Memory B cell (primary cell): ENCODE measurements at places on chromosomes 2 and 18.

DNA sequence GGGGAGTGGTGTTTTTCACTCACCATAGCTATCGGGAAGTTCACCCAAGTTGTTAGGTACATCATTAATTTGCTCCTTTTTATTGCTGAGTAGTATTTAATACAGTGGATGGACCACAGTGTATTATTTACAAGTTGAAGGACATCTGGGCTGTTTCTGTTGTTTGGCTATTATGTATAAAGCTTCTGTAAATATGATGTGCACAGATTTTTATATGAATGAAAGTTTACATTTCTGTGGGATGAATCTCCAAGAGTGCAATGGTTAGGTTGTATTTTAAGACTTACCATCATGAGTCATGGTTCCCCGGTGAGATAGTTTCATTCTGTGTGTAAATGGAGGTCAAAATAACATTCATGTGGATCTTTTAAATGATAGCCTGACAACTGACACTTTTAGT is 337.4 kb downstream of the PTPRM start:
- DNase-seq, result no peak

- no peak for DNase-seq
Measured at GRCh38 chr2:150532879-150533278, 45.4 kb upstream of the RND3 start.

DNA sequence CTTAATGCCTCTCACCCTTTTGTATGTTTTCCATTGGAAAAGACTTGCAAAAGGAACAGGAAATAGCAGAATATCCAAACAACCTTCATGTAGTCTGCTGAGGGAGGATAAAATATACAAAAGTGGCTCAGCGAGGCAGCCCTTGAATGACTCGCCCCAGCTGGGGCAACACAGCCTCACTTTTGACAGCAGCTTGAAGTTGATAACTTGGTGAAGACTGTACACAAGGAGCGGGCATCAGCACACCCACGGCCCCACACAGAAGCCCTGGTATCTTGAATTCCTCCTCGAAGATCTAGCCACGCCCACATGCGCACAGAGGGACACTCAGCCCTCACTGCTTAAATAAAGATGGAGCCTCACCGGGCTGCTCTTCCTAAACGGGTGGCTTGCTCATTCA is 161.0 kb downstream of the IRS1 start:
- DNase-seq, result no peak

DNA sequence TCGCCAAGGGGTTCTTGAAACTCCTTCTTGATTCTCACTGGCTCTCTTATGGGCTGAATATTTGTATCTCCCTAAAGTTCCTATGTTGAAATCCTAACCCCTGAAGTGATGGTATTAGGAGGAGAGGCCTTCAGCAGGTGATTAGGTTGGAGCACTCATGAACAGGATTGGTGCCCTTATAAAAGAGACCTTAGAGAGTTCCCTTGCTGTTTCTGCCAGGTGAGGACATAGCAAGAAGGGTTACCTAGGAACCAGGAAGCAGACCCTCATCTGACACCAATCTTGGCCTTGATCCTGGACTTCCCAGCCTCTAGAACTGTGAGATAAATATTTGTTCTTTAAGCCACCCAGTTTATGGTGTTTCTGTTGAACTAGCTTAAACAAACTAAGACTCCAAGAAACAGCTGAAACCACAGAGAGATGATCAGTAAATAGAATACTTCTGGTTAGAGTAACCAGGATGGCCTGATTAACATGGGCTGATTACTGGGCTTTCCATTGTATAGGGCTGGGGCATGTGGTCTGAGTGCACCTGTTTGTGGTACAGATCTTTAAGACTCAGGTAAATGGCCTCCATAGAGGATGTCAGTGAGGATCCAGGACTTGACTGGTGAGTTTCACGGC is 7.7 kb upstream of the CDC42EP3 start:
- no peak for DNase-seq

DNA sequence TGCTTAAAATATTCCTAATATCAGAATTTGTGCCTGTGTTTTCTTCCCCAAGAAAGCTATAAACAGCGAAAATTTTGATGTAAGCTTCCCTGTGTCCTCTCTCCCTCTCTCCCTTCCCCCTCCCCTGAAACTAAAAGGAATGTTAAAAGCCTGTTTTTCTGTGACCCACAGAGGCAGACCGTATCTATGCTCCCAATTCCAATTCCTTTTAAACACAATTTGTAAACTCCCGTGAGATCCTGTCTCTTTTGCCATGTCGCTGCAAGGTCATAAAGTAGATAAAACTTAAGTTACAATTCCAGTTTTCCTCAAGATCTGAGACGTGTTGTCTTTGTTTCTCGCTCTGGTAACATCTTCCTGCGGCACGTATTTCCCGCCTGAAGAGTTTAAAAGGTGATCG is 23.3 kb downstream of the SKA1 start:
- DNase-seq, result no peak

- no peak for DNase-seq
Measured at GRCh38 chr2:50602636-50603327, 429.1 kb downstream of the NRXN1 start.

DNA sequence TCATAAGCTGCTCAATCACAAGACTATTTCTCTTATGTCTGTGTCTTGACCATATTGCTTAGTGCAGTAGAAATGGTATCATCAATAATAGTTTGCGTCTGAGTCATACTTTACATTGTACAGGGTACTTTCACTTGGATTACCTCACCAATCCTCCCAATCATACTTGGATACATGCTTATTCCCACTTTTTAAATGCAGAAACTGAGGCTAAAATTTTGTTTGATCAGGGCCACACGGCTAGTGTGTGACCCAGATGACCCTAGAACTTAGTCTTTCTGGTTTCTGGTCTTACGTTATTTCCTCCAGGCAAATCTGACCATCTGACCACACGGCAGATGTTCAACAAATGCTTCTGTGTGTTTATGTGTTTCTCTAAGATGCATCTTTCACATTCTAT is 23.8 kb upstream of the CCL20 start:
- DNase-seq, result no peak

DNA sequence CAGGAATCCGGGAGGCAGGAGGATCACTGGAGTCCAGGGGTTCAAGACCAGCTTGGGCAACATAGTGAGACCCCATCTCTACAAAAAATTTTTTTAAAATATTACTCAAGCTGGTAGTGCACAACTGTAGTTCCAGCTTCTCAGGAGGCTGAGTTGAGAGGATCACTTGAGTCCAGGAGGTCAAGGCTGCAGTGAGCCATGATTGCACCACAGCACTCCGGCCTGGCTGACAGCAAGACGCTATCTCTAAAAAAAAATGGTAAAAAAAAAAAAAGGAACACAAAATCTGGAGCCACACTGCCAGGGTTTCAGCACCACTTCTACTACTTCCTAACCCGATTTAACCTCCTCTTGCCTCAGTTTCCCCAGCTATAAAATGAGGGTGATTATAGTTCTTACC is 57.0 kb downstream of the STEAP3 start:
- DNase-seq, result no peak

- no peak for DNase-seq
Measured at GRCh38 chr2:1446301-1446700, 33.0 kb downstream of the TPO start.

DNA sequence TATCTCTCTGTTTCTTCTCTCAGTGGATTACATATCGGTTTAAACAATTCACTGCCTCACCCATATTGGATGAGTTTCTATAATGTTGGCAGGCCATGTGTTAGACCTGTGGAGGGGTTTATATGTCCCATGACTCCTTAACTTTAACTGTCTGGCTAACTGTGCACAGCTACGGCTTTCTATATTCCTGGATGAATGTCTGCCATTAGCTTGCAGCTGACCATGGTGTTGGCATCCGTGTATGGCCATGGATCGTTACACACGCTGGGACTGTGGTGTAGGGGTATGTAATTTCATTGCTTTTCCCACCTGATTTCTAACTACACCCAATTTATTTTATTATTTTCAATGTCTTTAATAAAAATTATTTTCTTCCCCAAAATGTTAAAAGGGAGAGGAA is 3.3 kb upstream of the TANC1 start:
- DNase-seq, result no peak

GRCh38 chr2:150653351-150653750 is 165.9 kb upstream of the RND3 start:
- no peak for DNase-seq

- DNase-seq, result no peak
Measured at GRCh38 chr2:16624436-16624780, 41.2 kb downstream of the CYRIA start.

- DNase-seq, result no peak
Measured at GRCh38 chr2:135164431-135164830, 112.3 kb downstream of the RAB3GAP1 start.

GRCh38 chr18:46546111-46546640 is 110.8 kb downstream of the LOXHD1 start:
- no peak for DNase-seq

DNA sequence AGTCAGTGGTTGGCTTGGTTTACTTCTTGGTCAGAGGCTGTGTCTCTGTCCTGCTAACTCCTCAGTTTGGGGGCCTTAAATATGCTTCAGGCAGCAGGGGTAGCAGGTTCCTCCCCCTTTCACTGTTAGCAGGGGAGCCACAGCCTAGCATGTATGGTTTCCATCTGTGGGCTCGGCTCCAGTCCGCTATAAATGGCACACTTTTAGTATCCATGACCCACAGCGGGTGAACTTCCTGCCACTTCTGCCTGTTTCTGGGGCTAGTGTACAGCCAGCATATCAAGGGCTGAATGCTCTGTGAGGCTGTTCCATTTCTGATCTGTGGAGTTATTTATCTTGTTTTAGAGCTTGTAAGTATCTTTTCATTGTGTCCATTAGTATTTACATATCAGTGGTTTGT is 58.3 kb downstream of the MRPL33 start:
- no peak for DNase-seq

DNA sequence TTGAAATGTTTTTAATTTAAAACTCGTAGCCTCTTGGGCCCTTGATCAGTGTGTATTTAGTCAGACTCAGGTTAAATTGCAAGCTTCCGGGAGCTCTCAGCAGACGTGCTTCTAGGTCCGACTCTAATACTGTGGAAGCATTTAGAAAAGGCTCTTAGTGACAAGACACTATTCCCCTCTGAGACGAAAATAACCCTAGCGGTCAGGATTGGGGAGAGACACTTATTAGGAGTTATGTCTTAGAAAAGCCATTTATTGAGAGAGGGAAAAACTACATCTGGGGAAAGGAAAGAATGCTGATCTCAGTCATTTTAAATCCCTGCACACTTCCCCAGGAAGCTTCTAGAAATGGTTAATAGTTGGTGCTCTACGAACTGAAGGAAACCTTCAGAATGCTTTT is 110.5 kb upstream of the NCK2 start:
- DNase-seq, result no peak

DNA sequence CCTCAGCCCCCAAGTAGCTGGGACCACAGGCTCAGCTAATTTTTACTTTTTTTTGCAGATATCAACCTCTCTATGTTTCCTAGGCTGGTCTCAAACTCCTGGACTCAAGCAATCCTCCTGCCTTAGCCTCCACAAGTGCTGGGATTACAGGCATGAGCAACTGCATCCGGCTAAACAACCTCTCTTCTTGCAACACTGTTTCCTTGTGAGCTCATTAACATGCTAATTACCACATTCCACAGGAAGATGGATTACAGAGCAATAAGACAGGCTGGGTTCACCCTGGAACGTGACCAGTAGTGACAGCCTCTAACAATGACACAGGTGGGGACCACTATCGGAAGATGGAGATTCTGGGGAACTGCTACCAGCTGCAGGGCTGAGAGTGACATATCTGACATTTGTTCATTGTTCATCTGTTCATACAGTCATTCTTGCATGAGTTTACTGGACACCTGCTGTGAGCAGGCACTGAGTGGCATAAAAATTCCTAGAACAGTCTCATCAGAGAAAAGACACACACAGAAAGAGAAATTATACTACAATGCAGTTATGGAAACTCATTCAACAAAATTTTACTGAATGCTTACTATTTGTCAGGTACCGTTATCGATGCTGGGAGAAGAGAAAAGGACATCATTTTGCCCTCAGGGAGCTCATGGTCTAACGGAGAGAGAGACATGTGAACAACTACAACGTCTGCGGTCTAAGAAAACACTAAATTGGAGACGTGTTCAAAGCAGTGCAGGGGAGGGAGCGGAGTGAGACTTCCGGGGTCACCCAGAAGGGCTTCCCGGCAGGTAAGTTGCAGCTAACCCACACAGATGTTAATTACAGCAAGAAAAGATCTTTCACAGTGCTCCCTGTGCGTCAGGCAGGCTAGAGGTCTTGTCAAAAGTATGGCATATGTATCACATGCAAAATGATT is 37.6 kb downstream of the PROC start:
- DNase-seq, result no peak

- DNase-seq, result no peak
Measured at GRCh38 chr2:34997779-34998178, 1357.8 kb upstream of the CRIM1 start.

DNA sequence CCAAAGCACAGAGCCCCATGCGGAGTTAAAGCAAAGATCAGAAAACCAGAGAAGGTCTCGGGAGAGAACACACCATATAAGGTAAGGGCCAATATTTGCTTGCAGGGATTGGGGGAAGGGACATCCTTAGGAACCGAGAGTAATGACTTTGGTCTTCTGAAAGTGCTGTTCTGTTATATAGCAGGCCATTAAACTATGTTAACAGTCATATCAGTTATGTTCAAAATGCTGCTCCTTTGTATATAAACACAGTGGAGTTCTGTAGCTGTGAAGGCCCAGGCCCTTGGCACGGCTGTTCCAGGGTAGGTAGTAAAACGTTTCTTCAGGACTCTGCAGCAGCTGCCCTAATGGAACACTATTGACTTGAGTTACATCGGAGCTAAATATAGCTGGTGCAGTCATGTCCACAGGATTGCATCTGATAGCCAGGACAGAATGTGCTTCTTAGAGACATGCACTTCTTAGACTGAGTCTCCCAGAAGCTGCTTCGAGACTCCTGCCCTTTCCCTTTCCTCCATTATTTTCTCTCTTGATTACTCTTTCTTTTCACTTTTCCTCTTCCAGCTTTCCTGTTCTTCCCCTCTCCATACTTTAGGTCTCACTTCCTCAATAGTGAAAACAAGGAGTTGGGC is 122.4 kb downstream of the SETBP1 start:
- no peak for DNase-seq

GRCh38 chr18:36593641-36594040 is 235.2 kb downstream of the TPGS2 start:
- no peak for DNase-seq

- DNase-seq, result no peak
Measured at GRCh38 chr2:54551123-54551756, 95.1 kb downstream of the SPTBN1 start.

DNA sequence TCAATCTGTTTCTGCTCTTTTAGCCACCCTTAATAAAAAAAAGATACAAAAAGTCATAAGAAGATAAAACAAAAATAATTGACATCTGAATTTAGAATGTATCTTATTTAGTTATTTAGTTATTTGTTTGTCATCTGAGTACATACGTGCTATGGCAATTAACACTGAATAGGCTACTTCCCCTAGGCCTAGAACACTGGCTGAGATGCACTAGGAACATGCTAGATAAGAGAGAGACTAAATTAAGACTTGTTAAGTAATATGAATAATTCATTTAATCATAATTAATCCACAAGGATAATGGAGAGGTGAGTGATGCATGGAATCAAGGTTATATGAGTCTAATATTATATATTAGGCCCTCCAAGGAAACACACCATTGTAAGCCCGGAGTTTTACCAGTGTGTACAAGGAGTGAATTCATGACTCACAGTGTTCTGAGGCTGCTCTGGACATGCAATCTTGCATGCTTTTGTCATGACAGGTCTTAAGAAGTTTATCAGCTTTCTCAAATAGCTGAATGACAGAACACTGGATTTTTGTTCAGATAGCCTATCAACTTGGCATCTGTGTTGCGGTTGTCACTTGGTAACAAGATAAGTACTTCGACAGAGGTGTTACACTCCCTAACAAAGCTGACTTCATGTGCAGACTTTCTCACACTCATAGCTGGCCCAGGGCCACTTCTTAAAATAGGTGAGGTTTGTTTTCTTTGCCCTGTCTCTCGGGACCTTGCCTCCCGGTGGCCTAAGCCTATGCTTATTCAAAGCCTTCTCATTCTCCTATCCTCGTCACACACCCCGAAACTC is 5.0 kb upstream of the SERPINB2 start:
- DNase-seq, result no peak
